ENCODE measurements at places on chromosomes 13 and 19.

- DNase-seq = no peak
Measured at GRCh38 chr13:19050901-19051300, 130.7 kb downstream of the TUBA3C start.

DNA sequence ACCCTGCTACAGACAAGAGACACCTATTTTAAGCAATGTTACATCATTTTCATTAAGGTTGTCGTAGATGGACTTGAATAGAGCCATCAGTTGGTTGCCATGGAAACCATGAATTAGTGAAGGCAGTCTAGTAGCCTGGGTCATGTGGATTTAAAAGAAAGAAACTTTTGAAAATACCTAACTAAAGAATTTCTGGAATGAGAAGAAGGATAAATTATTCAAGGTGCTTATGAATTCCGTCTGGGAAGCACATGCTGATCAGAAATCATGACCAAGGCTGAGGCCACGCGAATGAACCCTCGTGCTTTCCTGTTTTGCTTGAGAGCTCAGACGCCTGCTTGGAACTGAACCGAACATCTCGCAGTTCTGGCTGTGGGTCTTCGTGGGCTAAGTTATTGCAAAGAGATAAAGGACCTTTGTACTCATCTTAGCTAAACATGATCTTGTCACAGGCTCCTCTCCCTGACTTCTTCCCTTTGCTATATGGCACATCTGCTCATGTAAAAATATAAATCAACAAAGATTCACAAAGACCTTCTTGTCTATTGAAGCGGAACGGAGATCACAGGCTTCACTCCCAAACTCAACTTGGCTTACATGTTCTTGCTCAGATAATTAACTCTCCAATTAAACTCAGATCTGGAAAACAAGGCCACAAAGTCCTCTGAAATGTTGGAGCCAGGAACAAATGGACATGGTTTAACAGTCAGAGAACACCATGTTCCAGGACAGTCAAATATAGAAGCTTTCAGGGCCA lies 140.2 kb downstream of the NUFIP1 start:
- no peak for DNase-seq

GRCh38 chr19:11814700-11815035 lies 595 bp downstream of the ZNF440 start:
- peak; percentile 33 for DNase-seq

- DNase-seq = peak; percentile 83
Measured at GRCh38 chr19:43311706-43312105, 41.8 kb upstream of the CD177 start.

DNA sequence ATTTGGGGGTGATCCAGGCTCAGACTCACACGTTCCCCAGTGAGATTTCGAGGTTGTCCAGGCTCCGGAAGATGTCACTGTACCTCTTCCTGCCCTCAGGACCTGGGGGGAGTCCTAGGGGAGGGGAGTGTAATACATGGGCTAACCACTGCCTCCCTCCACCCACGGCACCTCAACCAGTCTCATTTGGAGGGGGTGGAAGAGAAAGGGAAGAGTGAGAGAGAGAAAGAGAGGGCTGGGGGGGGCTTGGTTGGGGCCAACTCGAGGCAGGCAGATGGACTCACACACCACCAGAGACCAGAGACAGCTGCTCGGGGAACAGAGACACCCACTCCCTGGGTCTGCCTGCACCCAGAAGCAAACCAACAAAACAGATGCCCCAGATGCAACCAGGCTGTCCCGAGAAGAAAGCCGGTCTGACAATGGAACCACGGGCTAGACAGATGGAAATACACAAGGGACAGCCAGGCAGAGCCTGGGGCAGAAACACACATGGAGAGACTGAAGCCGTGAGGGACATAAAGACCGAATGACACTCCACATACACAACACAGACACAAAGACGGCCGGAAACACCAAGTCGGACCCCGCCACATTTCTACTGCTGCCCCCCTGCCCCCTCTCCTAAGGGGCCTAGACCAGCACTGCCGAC lies 825 bp downstream of the GMIP start:
- DNase-seq = peak; percentile 37

DNA sequence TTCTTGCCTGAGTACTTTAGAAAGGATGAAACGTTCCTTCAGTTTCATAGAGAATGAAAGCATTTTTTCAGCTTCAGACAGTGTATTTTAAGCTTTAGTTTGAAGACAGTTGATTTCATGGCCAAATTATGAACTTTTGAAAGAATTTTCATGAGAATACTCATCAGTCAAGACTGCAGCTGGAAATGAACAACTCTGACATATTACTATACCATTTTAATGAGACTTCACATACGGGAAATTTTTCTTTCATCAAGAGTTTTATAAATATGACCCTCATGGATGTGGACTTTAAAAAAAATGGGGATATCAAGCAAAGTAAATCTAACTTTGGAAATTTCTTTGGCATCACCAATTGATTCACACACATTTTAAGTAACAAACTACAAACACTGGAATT lies 6.4 kb downstream of the LATS2 start:
- DNase-seq = peak; percentile 76

DNA sequence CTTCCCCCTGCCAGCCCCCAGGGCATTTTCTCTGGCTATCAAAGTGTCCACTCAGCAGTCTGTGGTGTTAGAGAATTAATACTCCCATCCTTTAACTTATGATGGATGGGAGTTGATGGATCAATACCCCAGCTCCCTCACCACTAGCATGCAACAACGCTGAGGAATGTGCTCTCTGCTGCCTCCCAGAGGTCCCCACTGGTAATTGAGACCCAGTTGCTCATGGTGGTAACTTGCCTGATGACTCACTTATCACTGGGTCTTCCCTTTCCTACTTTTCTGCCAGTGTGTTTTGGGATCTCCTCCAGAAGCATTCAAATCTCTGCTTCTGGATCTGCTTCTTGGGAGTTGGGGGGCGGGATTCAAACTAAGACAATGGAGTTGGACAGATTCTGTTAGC lies 20.3 kb upstream of the CACNA1A start:
- DNase-seq = peak; percentile 20

DNA sequence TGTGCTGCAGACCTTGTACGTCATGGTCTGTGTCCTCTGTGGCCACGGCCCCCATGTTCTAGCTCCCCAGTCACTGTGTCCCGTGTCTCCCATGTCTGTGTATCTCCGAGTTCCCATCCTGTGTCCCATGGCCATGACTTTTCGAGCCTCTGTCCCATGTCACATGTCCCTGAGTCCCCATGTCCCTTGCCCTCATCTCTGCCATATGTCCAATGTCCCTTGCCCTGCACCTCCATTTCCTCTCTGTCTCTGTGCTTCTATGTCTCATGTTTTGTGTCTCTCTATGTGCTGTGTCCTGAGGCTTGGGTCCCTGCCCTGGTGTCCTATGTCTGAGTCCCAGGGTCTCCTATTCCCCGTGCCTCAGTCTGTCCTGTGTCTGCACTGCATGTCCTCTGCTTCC lies 2.0 kb downstream of the ATP4A start:
- no peak for DNase-seq

DNA sequence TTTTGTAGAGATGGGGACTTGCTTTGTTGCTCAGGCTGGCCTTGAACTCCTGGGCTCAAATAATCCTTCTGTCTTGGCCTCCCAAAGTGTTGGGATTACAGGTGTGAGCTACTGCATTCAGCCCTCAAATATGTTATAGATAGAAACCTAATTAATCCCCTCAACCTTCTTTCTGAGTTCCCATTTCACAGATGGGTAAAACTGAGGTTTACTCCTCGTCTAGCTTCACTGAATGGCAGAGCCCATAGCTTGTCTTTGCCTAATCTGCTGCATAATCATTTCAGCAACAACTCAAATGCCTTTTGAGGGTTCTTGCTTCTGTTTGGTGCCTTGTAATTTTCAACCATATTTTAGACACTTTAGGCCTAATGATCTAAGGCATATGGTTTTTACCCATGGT lies 36.0 kb upstream of the ADGRE1 start:
- no peak for DNase-seq

DNA sequence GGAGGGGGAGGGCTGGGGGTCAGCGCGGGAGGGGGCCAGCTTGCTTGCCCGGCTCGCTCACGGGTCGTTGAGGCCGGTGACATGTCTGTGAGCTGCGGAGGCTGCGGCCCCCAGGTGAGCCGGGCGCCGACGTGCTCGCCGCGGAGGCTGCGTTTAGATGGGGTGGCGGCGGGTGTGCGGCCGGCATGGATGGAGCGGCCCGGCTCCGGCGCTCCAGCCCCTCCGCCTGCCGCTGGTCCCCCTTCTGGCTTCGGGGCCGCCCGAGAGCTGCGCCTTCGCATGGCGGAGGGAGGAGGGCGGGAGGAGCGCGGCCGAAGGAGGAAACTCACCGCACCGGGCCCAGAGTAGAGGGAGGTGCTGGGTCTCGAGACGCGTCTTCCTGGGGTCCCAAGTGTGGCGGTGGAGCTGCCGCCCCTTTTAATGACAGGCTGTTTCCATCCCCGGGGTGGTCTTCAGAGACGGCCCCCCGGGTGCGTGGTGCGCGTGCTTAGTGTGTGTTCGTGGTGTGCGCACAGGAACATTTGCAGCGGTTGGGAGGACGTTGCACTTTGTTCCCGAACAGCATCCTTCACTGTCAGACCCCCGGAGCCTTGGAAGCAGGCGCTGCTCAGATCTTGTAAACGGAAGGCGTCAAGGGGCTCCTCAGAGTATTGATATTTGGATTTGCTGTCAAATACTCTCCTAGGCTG lies at the start of gene AKAP11:
AKAP11 (plus strand) TSS at position 38 of the 689 bp plus-strand sequence. CDS start 14,197 bp downstream, outside the sequence.
- peak; percentile 58 for DNase-seq

DNA sequence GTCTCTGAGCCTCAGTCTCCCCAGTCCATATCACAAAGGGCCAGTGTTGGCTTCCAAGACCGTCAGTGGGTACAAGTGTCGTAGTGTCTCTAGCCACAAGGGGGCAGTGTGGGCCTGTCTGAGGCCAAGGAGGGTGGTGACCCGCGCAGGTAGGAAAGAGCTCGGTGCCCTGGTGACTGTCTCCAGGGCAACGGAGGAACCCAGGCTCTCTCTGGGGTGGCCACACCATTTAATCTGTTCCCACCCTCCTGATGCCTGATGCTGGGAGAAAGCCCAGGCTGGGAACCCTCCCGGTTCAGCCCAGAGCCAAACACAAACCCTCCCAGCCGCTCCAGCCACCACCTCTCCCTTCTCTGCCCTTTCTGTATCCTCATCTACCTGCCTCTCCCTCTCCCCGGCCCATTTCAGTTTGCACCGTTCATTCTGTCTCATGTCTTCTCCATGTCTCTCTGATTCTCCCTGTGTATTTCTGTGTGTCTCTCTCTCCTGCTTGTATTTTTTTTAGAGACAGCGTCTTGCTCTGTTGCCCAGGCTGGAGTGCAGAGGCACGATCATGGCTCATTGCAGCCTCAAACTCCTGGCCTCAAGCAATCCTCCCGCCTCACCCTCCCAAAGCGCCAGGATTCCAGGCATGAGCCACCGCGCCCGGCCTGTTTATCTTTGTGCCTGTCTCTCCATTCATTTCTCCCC lies 17.5 kb upstream of the MEIS3 start:
- peak; percentile 63 for DNase-seq

- DNase-seq = no peak
Measured at GRCh38 chr19:10637894-10638293, 12.5 kb downstream of the SLC44A2 start.

DNA sequence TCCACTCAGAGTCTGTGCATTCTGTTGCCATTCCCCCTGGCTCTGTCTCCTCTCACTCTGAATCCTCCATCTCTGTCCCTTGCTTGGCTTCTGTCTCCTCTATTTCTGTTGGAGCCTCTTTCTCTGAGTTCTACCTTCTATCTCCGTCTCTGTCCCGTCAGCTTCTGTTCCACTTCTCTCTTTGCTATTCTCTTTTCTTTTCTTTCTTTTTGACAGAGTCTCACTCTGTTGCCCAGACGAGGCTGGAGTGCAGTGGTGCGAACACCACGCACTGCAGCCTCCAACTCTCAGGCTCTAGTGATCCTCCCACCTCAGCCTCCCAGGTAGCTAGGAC lies 33.8 kb upstream of the LRRC4B start:
- DNase-seq = no peak

DNA sequence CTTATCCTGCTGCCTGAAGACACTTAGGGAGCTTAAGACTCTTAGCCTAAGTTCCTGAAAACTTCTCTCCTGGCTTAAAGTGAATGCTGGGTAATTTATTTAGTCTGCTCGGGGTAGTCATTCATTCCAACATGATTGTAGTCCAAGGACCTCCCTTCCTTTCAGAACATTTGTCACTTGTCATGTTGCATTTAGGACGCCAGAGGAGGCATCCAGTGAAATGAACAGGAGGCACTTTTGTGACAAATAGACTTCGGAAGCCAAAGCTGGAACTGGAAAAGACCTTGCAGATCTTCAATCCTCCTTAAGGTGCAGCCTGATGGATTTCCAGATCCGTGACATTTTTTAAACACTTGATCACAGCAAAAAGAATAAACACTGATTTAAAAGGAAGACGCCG lies 95.1 kb downstream of the DNAJC15 start:
- DNase-seq = no peak

GRCh38 chr13:113939129-113939943 lies 34.5 kb downstream of the C13orf46 start:
- no peak for DNase-seq

DNA sequence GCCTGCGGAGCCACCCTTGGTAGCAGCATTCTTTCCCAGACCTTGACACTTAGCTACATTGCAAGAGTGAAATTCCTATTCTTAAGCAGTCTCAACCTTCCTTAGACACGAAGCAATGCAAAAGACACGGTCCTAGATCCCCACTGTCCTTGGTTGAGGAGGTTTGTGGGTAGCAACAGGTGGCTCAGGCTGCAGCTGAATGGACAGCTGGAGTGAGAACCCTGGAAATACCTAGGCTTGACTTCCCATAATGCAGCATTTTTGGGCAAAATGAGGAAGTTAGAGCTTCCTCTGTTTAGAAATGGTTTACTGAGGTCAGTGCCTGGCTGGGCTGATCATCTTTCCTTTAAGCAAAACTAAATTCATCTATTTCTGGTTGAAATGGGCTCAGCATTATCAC lies 296.6 kb downstream of the RFC3 start:
- no peak for DNase-seq

DNA sequence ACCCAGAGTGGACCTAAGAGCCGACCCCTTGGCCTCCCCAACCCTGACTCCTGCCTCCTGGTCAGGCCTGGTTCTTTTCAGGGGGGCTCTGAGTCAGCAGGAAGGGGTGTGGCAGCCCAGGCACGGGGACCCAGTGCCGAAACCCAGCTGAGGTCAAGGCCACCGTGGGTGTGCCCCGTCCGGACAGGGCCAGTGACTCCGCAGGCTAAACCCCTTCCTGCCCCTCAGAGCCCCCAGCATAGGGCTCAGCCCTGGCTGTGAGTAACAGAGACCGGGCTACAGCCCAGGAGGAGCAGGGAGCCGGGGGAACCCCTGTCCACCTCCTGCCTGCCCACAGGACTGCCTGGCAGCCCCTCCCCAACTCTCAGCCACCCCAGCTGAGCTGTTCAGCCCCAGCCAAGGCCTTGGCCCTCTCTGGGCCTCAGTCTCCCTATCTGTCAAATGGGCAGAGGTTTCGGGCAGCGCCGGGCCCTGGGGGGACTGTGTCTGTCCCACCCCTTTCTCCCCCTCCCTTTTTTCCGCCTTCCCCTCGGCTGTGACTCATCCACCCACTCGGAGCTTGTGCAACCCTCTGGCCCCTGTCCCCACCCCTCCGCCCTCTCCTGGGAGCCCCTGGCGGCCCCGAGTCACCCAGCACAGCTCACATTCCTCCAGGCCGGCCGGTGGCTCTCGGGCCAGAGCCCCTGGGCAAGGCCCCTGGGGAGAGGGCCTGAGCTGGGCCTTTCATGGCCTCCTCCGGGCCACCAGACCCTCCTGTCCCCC lies 8.6 kb downstream of the ZBTB7A start:
- peak; percentile 92 for DNase-seq

- no peak for DNase-seq
Measured at GRCh38 chr13:79585033-79585432, 104.1 kb downstream of the NDFIP2 start.

- DNase-seq = peak; percentile 64
Measured at GRCh38 chr13:37595162-37595561, 3.4 kb downstream of the POSTN start.

All from EH (cell line).